T-helper 2 cell (primary cell): ENCODE measurements at places on chromosomes 16 and 17.

- no peak for DNase-seq
Observed at GRCh38 chr16:87305505-87306391, 11.4 kb downstream of the C16orf95 start.

- DNase-seq = no peak
Observed at GRCh38 chr17:10328971-10329923, 43.6 kb downstream of the MYH13 start.

DNA sequence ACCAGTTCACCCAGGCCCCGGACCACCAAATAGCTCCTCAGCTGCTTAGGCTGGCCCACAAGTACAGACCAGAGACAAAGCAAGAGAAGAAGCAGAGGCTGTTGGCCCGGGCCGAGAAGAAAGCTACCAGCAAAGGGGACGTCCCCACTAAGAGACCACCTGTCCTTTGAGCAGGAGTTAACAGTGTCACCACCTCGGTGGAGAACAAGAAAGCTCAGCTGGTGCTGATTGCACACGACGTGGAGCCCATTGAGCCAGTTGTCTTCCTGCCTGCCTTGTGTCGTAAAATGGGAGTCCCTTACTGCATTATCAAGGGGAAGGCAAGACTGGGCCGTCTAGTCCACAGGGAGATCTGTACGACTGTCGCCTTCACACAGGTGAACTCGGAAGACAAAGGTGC is 15.4 kb downstream of the FOXF1 start:
- DNase-seq = no peak

- DNase-seq = no peak
Observed at GRCh38 chr17:69500911-69501429, 86.5 kb downstream of the MAP2K6 start.

GRCh38 chr17:82399601-82400101 is 18.5 kb upstream of the HEXD start:
- no peak for DNase-seq

DNA sequence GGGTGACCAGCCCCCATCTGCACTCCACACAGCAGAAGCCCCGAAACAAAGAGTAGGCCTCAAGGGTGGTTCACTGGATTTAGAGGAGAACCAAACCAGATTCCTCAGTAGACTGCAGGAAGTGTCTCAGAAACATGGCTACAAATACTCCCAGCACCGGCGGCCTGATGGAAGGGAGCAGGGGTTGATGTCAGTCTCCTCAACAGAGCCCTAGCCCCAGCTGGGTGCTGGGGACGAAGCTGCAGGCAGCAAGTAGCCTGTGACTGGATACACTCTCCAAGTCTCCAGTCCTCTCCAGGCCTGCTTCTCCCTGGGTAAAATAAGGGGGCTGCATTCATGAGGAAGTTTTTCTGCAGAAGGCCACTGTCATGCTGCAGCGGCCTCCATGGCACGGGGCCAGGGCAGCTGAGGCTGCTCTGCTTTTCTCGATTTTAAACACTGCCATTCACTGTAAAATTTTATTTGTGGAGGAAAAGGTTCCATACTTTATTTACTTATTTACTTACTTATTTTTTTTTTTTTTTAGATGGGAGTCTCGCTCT is 36.7 kb upstream of the SREBF1 start:
- no peak for DNase-seq
